ENCODE measurements at places on chromosomes 11 and 22.

DNA sequence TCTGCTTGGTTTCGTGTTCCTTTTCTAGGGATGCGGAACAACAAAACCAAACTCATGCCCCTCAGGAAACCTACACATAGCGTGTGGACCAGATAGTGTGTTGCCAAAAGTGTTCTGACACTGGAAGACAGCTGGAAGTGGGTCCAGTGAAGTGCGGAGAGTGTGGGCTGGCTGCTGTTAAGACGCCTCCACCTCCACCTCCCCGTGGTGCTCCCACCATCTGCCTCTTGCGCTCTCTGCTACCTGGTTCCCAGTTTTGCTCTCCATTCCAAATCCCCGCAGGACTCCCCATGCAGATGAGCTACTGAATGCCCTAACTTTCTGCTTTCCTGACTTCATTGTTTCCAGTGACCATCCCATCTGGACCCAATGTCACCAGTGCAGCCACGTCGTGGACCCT is 51.8 kb downstream of the NCAPD3 start:
- DNase-seq, result no peak

DNA sequence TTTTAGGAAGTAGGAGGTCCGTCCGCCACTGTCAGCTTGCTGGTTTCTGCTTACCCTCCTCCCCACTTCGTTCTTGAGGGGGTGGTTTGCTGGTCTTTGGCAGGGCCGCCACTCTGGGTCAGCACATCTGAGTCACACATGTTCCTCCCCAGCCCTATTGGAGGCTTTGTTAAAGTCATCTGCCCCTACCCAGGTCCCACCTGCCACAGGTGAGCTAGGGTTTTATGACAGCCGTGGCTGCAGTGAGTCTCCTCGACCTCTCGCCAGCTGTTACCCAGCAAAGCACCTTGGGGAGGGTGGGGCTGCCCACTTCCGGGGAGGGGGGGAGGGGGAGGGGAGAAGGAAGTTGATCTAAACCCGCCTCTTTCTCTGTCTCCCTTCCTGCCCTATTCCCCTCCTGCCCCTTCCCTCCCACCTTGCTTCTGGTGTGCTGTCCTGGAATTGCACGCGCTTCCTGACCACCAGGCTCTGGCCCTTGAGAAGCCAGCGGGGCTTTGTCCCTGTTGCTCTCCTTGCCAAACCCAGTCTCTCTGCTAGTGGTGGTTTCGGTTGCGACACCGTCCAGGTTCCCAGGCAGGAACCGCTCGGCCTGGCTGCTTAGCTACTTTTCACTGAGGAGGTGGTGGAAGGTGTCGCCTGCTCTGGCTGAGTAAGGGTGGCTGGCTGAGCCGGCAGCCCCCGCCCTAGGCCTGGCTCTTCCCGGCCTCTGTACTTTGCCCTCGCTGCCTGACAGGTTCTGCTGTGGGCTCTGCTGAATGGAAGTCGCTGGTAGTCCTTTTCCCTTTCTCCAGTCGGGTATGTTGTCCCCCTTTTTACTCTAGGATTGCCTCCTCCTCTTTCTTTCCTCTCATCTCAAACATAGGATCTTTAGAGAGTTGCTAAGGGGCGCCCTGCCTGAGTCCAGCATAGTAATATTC is 28.5 kb downstream of the RCOR2 start:
- DNase-seq, result no peak

GRCh38 chr22:30262917-30263741 is 3.5 kb downstream of the OSM start:
- DNase-seq, result peak; percentile 77

GRCh38 chr11:104549019-104549418 is 349.2 kb downstream of the CASP12 start:
- DNase-seq, result no peak

GRCh38 chr11:73598719-73599379 is 937 bp upstream of the FAM168A start:
- no peak for DNase-seq

GRCh38 chr11:65213322-65214211 is 31.8 kb downstream of the CAPN1 start:
- DNase-seq, result no peak

DNA sequence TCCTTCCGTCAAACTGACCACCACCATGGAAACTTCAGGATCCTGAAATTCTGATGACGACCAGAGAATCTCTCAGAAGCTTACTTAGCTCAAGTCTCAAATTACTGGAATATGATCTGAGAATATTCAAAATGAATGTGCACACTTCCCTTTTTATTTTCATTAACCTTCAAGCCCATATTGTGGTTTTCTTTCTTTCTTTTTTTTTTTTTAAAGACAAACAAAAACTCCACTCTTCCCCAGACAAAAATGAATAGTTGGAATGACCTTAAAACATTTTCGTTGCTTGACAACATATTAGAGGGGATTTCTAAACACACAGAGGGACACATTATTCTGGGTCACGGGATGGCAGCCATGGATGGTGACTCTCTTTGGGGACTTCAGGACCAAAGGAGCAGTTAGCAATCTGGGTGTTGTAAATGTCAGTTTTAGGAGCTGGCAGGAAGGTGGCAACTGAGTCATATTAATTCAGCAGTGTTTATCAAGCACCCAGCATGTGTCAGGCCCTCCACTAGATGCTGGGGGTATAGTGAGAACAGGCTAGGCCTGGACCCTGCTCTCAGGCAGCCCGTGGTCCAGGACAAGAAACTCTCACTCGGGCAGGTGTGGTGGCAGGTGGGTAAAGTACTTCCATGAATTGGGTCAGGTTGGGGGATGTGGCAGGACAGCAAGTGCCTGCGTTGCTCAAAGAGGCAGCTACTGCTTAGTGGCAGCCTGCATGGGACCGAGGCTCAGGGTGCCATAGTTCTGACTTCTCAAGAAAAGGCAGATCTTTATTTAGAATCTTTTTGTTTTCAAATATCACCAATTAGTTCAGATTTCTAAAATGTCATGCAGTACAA is 126.1 kb downstream of the HIPK3 start:
- no peak for DNase-seq

- DNase-seq, result no peak
Observed at GRCh38 chr11:71459767-71460320, 6.8 kb downstream of the NADSYN1 start.

DNA sequence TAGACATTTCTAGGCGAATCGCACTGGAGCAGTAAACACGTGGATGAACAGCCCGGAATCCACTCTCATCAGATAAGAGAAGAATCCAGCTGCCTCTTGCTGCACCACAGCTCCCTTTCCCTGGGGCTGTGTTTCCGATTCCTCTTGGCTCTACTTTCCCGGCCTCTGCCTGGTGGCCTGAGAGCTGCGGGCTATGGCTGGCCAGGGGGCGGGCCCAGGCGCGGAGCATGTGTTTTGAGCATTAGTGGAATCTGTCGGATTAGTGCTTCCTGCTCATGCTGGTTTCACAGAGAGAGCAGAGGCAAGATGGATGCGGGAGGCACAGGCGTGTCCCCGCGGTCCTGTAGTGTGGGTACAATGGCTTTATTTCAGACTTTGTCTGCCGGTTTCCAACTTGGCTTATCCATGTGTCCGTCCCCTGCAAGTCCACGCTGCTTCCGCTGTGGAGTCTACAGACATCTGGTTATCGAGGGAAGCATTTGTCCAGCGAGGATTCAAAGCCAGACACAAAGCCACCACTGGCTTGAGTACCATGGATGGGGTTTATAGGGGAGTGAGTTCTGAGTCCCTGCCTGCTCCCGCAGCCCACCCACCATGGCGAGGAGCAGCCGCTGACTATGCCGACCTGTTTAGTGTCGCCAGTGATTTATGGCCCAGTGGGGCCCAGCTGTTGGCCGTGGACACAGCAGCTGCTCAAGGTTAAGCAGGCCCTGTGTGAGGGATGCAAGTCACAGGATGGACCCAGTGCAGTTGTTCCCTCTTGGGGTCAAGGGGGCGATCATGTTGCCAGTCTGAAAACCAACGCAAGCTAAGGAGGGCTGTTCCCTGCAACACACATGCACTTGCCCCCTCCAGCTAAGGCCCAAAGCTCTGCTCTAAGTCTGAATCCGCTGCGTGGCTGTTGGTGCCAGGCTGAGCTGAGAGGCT is 43.3 kb upstream of the EP300 start:
- peak; percentile 33 for DNase-seq
